Upper lobe of left lung (tissue), 6 donors: ENCODE measurements at places on chromosomes 13 and 19. TPM values are rescaled to one million over a fixed set of nuclear protein-coding genes. Genes with fewer than 3 reads are reported as not detected.

DNA sequence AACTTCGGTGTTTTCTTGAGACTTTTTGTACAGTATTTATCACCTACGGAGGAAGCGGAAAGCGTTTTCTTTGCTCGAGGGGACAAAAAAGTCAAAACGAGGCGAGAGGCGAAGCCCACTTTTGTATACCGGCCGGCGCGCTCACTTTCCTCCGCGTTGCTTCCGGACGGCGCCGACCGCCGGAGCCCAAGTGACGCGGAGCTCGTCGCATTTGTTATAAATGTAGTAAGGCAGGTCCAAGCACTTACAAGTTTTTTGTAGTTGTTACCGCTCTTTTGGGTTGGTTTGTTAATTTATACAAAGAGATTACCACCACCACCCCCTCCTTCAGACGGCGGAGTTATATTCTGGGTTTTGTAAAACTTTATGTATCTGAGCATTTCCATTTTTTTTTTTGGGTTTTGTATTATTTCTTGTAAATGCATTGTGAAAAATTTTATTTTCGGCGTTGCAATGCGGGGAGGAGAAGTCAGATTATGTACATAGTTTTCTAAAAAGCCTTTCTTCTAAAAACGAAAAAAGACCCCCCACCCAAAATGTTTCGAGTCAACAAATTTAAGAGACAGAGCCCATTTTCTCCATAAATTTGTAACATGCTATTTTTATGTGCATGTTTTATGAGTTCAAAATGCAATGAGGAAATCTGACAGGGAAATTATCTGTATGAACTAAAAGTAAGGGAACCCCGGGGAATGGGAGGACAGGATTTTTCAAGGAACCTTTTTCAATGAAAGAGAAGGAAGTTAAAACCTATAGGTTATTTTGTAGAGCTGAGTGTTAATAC is 2.3 kb downstream of the SOX1 start:
- no peak for DNase-seq

DNA sequence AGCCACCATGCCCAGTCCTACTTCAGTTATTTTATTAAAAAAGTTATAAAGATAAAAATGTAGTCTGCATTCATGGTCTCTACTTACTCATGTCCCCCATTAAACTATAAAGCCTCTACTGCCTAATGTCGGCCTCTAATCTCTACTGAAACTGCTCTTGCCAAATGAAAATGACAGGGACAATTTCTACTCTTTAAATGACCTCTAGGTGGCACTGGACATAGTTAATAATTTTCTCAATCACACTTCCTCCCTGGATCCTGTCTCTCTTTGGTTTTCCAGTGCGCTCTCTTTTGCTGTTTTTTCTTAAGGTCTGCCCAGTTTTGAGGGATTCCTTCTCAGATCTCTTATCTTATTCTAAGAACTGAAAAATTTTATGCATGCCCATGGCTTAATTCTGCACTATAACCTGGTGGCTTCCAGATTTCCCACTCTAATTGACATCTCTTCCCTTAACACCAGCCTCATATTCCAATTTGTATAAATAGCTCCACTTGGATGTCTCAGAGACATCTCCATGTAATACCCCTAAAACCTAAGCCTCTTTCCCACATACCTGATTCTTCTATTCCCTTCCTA is 54.3 kb downstream of the MTMR6 start:
- DNase-seq = no peak

GRCh38 chr13:25731037-25731436 is 320.8 kb downstream of the SHISA2 start:
- DNase-seq = no peak

GRCh38 chr19:41575998-41576397 is at the start of gene CEACAM21:
Gene CEACAM21, plus strand, starts transcription at chr19:41576166. Its CDS starts 109 bp downstream, at chr19:41576275.
- DNase-seq = peak; percentile 89

DNA sequence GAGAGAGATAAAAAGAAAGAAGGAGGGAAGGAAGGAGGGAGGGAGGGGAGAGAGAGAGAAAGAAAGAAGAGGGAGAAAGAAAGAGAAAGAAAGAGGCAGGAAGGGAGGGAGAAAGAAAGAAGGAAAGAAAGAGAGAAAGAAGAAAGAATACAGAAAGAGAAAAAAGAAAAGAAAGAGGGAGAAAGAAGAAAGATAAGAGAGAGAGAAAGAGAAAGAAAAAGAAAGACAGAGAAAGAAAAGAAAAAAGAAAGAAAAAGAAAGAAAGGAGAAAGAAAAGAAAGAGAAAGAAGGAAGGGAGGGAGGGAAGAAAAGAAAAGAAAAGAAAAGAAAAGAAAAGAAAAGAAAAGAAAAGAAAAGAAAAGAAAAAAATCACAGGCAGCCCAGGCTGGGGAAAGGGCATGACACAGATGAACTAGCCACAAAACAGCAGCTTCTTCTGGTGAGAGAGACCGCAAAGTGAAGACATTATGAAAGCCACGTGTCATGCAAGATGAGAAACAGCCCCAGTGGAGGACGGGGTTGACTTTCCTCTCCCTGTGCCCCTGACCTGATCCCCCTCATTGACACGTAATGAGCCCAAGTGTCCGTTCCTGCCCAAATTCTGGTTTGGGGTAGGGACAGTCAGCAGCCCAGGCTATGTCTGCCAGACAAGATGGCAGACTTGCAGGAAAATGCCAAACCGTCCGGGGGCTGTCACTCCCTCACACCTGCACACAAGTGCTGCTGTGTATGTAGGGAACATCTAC is 102.1 kb downstream of the INSR start:
- peak; percentile 31 for DNase-seq

- peak; percentile 75 for DNase-seq
These were observed 3.8 kb downstream of the MAMSTR start for GRCh38 chr19:48715681-48716171.

GRCh38 chr13:42260903-42261654 is 10.9 kb upstream of the AKAP11 start:
- DNase-seq = no peak

- no peak for DNase-seq
These were observed 98.7 kb upstream of the KLF5 start for GRCh38 chr13:72960114-72960513.

- DNase-seq = no peak
These were observed 1027.1 kb upstream of the PCDH9 start for GRCh38 chr13:68257111-68257842.

- no peak for DNase-seq
These were observed 76.0 kb upstream of the TSC22D1 start for GRCh38 chr13:44652168-44652567.

DNA sequence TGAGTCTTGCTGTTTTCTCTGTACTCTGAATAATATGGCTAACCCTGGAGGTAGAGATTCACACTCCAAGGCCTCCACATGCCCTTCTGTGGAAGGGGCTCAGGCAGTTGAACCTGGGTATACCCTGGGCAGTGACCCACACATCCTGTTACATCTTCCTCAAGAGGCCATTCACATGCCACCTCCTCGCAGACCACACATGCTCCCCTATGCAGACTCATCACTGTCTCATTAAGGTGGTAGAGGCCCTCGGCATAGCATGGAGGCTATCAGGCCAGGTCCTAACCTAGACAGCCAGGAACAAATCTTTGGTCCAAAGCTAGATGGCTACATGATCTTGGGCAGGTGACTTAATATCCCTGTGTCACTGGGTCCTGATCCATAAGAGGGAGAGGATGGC is 363.9 kb upstream of the ZNF507 start:
- no peak for DNase-seq

DNA sequence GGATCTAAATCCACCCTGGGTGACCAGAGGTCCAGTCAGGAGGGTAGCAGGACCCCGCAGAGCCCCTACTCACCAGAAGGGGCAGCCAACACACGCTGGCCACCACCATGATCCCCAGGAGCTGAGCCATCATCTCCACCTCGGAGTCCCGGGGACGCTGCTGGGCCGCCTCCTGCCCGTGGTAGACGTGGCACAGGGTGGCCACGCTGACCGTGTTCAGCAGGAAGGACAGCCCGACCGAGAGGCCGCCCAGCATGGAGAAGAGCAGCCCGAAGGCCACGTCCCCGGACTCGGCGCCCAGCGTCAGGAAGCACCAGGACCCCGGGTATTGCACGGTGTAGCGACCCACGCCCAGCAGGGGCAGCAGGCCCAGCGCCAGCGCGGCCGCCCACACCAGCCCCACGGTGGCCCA is 6.9 kb downstream of the TBXA2R start:
- DNase-seq = no peak

DNA sequence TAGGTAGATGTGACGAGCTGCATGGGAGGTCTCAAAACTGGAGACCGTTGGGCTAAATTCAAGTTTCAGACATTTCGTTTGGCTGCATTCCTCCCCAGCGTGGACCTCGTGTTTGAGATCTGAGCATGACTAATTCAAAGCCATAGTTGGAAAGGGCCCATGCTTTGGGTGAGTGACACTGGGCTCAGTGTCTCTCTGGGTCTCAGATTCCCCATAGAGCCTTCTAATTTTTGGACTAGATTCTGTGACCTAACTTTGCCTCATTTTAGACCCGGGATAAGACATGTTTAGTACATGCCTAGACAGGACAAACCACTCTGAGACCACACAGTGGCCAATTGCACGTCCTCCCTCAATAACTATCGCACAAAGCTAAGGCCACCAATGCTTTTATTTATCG is 16.6 kb downstream of the CKM start:
- no peak for DNase-seq

DNA sequence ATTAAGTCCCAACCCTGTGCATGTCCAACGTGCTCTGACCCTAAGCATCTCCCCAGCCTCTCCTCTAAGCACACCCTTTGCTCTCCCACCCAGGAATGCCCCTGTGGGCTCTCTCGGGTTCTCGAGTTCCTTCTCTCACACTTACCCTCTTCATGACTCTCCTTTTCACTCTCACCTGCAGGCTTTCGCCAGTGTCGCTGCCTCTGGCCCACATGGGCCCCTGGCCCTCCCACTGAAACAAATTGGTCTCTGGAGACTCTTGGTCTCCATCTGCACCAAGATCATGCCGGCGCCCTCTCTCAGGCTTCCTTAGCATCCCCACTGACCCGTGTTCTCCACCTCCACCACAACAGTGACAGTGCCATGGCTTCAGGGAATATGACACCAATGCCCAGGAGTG is 19.6 kb upstream of the SACS start:
- no peak for DNase-seq

- DNase-seq = no peak
These were observed 14.5 kb upstream of the GPR183 start for GRCh38 chr13:99321709-99322108.

- no peak for DNase-seq
These were observed 386.5 kb downstream of the PCDH17 start for GRCh38 chr13:58018020-58018419.

DNA sequence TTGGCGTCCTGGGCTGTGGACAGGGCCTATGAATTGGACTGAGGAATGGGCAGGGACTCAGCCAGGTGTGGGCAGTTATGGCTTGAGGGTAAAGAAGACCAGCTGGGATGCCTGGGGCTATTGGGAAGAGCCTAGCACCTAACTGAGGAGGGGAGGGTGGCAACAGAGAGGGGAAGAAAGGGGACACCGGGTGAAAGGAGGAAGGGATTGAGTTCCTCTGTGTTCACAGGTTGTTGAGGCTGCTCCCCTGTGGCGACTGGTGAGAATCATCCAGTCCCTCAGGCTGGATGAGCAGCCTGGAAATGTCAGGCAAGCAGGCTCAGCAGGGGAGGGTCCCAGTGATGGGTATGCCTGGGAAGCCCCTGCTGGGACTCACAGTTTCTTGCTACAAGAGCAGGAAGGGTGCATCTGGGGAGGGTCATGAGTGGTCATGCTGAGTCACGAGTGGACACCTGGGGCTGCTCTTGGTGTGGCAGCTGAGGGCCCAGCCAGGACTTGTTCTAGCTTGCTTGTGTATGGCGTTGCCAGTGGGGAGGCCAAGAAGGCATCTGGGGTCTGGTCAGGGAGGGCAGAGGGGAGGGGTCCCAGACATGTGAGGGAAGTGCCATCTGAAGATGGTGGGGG is 1.4 kb downstream of the ZNF324 start:
- no peak for DNase-seq

- DNase-seq = no peak
These were observed 12.3 kb downstream of the CIB3 start for GRCh38 chr19:16160943-16161560.

DNA sequence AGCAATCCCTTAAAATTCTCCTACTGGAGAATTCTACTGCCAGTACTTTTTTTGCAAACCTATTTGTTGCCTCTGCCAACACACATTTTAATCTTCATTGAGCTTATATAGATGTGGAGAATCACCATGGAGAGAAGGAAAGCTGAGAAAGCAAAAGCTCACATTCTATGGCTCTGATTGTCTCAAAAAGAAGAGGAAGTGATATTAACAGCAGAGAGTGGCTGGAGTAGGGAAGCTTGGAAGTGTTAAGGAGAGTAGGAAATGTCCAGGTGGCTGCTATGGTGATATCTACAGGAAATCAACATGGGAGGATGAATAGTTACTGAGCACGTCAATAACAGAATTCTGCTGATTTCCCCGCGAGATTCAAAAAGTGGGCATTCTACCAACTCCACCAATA is 78.8 kb upstream of the TDRD3 start:
- no peak for DNase-seq

- no peak for DNase-seq
These were observed 300.1 kb downstream of the COG6 start for GRCh38 chr13:39955560-39955959.

DNA sequence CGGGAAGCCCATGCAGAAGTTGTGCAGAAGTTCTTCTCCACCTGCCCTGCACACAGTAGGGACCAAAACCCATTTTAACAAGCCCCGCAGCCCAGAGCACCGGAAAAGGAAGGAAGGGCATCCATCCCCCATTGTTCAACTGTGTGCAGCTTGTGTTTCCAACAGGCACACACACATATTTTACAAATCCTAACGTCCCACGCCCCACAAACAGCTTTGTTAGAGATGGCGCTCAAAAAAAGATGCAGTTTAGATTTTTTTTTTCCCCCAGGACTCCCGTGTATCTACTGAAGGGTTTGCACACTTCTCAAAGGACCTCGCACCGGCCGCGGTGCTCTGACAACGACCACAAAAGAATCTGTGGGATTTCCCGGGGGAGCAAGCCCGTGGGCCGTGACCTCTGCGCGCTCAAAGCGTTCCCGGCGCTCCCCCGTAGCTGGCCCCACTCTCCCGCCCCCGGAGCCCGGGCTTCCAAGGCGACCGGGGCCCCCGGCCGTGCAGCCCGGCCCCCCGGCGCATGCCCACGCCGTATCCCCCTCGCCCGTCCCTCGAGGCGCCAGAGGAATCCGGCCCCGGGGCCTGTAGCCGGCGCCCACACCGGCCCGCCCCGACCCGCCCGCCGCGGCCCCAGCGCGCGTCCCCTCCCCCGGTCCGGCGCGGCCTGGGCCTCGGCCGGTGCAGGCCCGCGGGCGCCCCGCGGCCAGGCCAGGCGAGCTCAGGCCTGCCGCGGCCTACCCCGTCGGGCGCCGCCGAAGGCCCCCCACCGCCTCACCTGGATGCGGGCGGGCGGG is 523 bp downstream of the ELAVL1 start:
- DNase-seq = peak; percentile 87

- no peak for DNase-seq
These were observed 94.3 kb downstream of the MBNL2 start for GRCh38 chr13:97316390-97316789.

GRCh38 chr13:57437587-57437986 is 194.0 kb upstream of the PCDH17 start:
- DNase-seq = no peak

- DNase-seq = no peak
These were observed 204.4 kb downstream of the MZT1 start for GRCh38 chr13:72523049-72523448.

ZNF653 gene
- total RNA-seq = 7.5 TPM

NLRP5 gene
- total RNA-seq = not detected

FUT3 gene
- total RNA-seq = 15.1 TPM

TTC9B gene
- total RNA-seq = not detected

ADAMTS10 gene
- 11.9 TPM for total RNA-seq

ZNF836 gene
- 8.4 TPM for total RNA-seq

TNFSF13B gene
- total RNA-seq = 14.3 TPM

SHC2 gene
- total RNA-seq = 14.4 TPM

RNF17 gene
- 1.9 TPM for total RNA-seq
